Aorta (tissue), 5 donors: ENCODE measurements at places on chromosomes 4 and X. TPM values are rescaled to one million over a fixed set of nuclear protein-coding genes. Genes with fewer than 3 reads are reported as not detected.

GRCh38 chrX:10622197-10622596 lies 1.8 kb upstream of the MID1 start:
- DNase-seq, result no peak
- H3K36me3 ChIP-seq, result no peaks in the 10 kb centered on the region
- H3K27me3 ChIP-seq, result no peaks in the 10 kb centered on the region
- no peaks in the 10 kb centered on the region for H3K4me1 ChIP-seq

DNA sequence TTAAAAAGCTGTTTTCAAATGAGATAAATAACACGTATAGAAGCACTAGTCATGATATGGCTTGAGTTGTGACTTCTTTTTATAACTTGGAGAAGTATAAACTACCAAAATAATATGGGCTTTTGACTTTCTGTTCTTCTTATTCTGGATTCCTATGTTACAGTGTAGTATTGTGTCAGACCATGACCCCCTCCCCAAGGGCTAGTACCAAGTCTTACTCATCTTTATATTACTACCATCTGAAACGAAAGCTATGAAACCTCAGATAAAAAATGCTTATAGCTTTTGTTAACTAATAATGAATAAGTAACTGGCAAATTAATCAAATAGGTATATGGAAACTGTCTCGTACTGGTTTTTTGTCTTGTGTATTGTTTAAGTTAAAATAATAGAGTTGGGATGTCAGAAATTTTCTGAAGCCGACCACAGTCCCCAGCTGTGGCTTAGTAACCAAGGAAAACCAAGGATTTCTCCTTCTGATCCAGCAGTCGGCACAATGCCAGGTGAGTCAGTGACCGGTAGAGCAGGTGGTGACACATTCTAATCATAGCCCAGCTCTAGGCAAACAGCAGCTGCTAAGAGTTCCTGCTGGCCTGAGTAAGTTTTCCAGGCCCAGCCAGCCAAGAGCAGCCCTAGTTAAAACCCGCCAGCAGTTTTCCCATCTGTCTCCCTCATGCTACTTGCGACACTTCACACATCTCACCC lies 163.3 kb upstream of the PRDX4 start:
- peak overlapping the region; percentile 61 for H3K27ac ChIP-seq
- no peaks in the 10 kb centered on the region for H3K27me3 ChIP-seq
- H3K4me3 ChIP-seq, result no peak overlapping the region
- H3K36me3 ChIP-seq, result no peaks in the 10 kb centered on the region
- peak; percentile 91 for DNase-seq

GRCh38 chr4:21896767-21897166 lies 51.8 kb downstream of the KCNIP4 start:
- no peak overlapping the region for H3K4me3 ChIP-seq
- H3K4me1 ChIP-seq, result no peaks in the 10 kb centered on the region
- no peaks in the 10 kb centered on the region for H3K36me3 ChIP-seq
- DNase-seq, result no peak

GRCh38 chr4:23882976-23883531 lies 6.8 kb downstream of the PPARGC1A start:
- DNase-seq, result no peak
- no peaks in the 10 kb centered on the region for H3K27me3 ChIP-seq

- DNase-seq, result no peak
- no peak within 1 kb of the TSS for H3K4me3 ChIP-seq
- H3K36me3 ChIP-seq, result no peaks in the 10 kb centered on the region
- H3K27ac ChIP-seq, result no peak within 1 kb of the TSS
Observed at GRCh38 chrX:101219116-101219863, at the start of gene DRP2. Gene DRP2, plus strand, starts transcription at chrX:101219786. Its CDS starts 11,862 bp downstream, at chrX:101231648.

DNA sequence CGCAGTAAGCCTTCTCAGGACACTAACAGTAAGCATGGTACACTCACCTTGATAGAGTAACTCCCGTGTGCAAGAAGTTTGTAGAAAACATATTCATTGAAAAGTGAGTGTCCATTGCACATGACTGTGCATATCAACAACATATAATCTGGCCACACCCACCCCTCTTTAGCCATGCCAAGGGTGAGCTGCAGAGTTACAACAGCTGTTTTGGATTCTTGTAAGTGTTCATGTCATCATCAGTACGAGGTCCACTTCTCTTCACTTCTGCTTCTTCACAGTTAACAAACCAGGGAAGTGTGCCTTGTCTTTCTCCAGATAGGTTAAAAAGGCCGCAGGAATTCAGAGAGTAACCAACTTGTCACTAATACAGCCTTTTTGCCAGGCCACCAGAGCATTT lies 116.6 kb downstream of the IRF2 start:
- no peaks in the 10 kb centered on the region for H3K27me3 ChIP-seq
- H3K27ac ChIP-seq, result no peak overlapping the region
- H3K4me1 ChIP-seq, result no peaks in the 10 kb centered on the region
- no peak for DNase-seq
- H3K4me3 ChIP-seq, result no peak overlapping the region
- no peaks in the 10 kb centered on the region for H3K36me3 ChIP-seq

GRCh38 chr4:117425636-117426035 lies 340.3 kb upstream of the TRAM1L1 start:
- DNase-seq, result no peak
- no peaks in the 10 kb centered on the region for H3K27me3 ChIP-seq
- H3K4me1 ChIP-seq, result no peaks in the 10 kb centered on the region
- H3K36me3 ChIP-seq, result no peaks in the 10 kb centered on the region
- no peak overlapping the region for H3K4me3 ChIP-seq
- no peak overlapping the region for H3K27ac ChIP-seq

DNA sequence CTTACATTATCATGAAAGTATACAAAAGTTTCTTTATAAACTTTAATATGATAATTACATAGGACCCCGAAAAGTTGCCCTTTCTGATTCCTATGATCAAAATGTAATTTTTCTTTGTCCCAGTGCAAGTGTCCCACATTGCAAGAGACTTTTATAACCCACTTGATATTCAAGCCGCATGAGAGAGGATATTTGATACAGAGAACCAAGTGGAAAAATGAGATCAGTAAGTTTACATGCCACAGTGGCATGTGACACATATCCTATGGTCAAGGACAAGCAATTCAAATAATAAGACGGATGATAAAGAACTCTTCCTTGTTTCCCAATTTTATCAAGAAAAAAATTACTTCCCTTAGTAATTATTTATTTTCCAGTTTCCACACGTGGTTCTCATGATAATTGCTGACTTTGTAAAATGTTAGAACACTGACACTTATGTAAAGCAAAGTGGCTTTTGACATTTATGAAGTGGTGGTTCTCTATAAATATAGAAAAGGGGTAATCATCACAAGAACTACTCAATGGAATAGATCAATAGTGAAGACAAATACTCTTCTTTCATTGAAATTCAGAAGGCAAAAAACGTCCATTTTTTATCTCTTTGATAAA lies 273.7 kb upstream of the NOCT start:
- H3K36me3 ChIP-seq, result no peaks in the 10 kb centered on the region
- H3K4me3 ChIP-seq, result no peak overlapping the region
- no peaks in the 10 kb centered on the region for H3K4me1 ChIP-seq
- no peaks in the 10 kb centered on the region for H3K27me3 ChIP-seq
- H3K27ac ChIP-seq, result no peak overlapping the region
- no peak for DNase-seq

DNA sequence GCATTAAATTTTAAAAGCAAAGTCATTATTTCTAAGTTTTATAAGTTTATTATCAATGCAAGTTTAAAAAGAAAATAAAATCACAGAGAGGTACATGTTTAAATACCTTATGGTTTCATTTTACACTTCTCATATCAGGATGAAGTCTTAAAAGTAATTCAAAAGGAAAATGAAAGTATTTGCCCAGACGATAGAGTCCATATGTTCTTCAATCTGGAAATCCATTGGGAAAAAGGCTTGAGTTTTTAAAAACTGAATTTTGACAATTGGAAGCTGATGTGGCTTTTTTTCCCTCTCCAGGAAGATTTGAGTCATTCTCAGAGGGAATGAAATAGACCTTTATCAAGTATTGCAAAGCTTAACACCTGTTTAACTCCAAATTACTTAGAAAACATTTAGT lies 37.1 kb downstream of the MAB21L2 start:
- H3K27me3 ChIP-seq, result no peaks in the 10 kb centered on the region
- H3K27ac ChIP-seq, result no peak overlapping the region
- peaks cover under 1% of the 10 kb centered on the region for H3K4me1 ChIP-seq

- no peaks in the 10 kb centered on the region for H3K27me3 ChIP-seq
- H3K27ac ChIP-seq, result no peak overlapping the region
- H3K4me3 ChIP-seq, result no peak overlapping the region
Observed at GRCh38 chrX:132615391-132616131, 126.7 kb upstream of the MBNL3 start.

- no peaks in the 10 kb centered on the region for H3K27me3 ChIP-seq
- H3K4me1 ChIP-seq, result no peaks in the 10 kb centered on the region
- H3K27ac ChIP-seq, result no peak overlapping the region
- DNase-seq, result no peak
- no peaks in the 10 kb centered on the region for H3K36me3 ChIP-seq
Observed at GRCh38 chrX:133838761-133839676, 146.4 kb downstream of the GPC3 start.

DNA sequence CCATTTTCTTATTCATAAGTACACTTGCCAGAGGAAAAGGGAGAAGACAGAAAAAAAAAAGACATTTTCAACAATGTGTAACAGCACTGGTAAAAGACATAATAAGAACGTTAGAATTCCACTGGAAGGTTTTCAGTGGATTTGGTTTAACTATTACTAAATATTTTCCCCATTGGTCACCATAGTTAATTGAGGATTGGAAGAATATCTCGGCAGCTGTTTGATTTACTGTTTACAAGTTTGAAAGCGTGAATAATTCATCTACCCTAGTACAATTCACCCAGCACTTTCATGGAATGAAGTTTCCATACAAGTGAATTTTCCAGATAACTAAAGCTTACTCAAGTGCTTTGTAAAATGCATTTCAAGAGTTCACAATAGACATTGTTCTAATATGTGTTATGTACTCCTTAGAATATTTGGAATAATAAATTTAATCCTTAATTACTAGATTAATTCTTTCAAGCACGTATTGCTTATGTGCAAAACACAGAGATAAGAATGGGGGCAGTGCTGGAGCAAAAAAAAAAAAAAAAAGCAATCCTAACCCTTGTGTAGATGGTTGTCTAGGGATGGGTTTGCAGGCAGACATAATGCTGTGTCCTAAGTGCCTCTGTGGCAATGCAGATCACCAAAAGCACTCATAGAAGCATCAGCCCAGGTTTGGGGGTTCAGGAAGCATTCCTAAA lies 57.1 kb downstream of the ENPEP start:
- H3K4me1 ChIP-seq, result no peaks in the 10 kb centered on the region
- peak overlapping the region; percentile 12 for H3K27ac ChIP-seq
- no peak overlapping the region for H3K4me3 ChIP-seq
- no peak for DNase-seq

GRCh38 chr4:159950707-159951106 lies 847.8 kb downstream of the RAPGEF2 start:
- H3K27me3 ChIP-seq, result no peaks in the 10 kb centered on the region
- no peak for DNase-seq
- H3K27ac ChIP-seq, result no peak overlapping the region
- H3K4me3 ChIP-seq, result no peak overlapping the region

DNA sequence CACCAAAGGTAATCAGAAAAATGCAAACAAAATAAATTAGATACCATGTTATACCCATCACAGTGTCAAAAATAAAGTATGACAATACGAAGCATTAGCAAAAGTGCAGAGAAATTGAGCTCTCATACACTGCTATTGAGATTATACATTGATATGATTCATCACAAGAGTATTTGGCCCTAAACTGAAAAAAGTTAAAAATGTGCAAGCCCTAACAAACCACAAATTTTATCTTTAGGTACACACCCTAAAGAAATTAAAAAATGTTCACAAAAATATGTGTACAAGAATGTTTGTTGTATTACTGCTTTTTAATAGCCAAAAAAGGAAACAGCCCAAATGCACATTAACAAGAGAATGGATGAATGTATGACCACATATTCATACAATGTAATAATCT lies 137.9 kb upstream of the MAGEA10 start:
- H3K4me3 ChIP-seq, result no peak overlapping the region
- no peaks in the 10 kb centered on the region for H3K27me3 ChIP-seq
- DNase-seq, result no peak
- H3K36me3 ChIP-seq, result no peaks in the 10 kb centered on the region
- H3K4me1 ChIP-seq, result no peaks in the 10 kb centered on the region
- H3K27ac ChIP-seq, result no peak overlapping the region

DNA sequence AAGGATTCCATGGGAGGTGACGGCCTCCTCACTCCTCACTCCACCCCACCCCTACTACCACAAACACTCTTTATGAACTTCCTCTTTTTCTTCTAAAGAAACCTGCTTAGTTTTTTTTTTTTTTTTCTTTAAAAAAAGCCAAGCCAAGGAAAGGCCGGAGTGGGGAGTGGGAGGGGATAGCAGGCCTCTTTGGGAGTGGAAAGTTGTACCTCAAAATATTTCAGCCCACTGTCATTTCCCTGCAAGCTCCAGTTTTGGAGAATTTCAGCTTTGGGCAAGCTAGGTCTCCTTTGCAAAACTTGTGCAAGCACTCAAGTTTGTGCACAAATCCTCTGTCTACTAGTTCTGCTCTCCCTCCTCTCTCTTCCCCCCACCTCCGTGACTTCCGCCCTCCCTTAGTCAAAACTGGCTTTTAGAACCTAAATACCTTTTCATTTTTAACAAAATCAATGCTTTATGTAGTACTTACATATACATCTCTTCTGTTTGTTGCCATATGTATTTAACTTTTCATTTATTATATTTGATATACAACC lies 512 bp upstream of the ANTXR2 start:
- H3K36me3 ChIP-seq, result no peaks in the 10 kb centered on the region
- H3K4me3 ChIP-seq, result peak overlapping the region; percentile 69
- H3K4me1 ChIP-seq, result no peaks in the 10 kb centered on the region
- no peaks in the 10 kb centered on the region for H3K27me3 ChIP-seq

DNA sequence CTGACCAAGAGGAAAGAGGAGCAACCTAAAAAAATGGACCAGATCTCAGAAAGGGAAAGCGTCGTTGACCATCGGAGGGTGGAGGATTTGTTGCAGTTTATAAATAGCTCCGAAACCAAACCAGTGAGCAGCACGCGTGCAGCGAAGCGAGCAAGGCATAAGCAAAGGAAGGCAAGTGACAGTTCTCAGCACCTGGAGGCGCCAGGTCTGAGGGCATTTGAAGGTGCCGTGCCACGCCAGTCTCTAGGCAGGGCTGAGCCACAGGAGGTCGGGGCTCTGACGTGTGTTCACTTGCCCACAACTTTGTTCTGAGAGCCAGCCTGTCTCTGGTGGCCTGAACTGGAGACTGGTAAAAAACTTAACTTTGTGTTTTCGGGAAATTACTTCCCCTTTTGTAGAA lies 59.7 kb downstream of the TNIP2 start:
- no peak for DNase-seq
- H3K4me3 ChIP-seq, result no peak overlapping the region
- H3K4me1 ChIP-seq, result no peaks in the 10 kb centered on the region
- H3K27me3 ChIP-seq, result no peaks in the 10 kb centered on the region

GRCh38 chr4:137627739-137628460 lies 95.6 kb upstream of the PCDH18 start:
- H3K4me3 ChIP-seq, result no peak overlapping the region
- no peaks in the 10 kb centered on the region for H3K36me3 ChIP-seq
- no peak for DNase-seq
- no peak overlapping the region for H3K27ac ChIP-seq

GRCh38 chrX:46722742-46723568 lies 36.0 kb downstream of the SLC9A7 start:
- DNase-seq, result no peak
- H3K27me3 ChIP-seq, result no peaks in the 10 kb centered on the region

MAGEA10 gene
- total RNA-seq, result not detected

VCX gene
- not detected for total RNA-seq

SUPT20HL2 gene
- not detected for total RNA-seq

SLC2A9 gene
- total RNA-seq, result 16.5 TPM

PDZD4 gene
- total RNA-seq, result 19.2 TPM

CSTF2 gene
- total RNA-seq, result 8.8 TPM

COX7B gene
- total RNA-seq, result 127 TPM

FHL1 gene
- total RNA-seq, result 2,023 TPM

GNL3L gene
- total RNA-seq, result 29.8 TPM

ADH1C gene
- 3.4 TPM for total RNA-seq

PROM1 gene
- total RNA-seq, result 28.9 TPM
